SK-N-DZ (cell line): ENCODE measurements at places on chromosomes 1 and 21.

GRCh38 chr1:181396811-181397210 is 86.5 kb upstream of the CACNA1E start:
- DNase-seq, result no peak

GRCh38 chr1:230463760-230464159 is 37.6 kb upstream of the PGBD5 start:
- no peak for DNase-seq

DNA sequence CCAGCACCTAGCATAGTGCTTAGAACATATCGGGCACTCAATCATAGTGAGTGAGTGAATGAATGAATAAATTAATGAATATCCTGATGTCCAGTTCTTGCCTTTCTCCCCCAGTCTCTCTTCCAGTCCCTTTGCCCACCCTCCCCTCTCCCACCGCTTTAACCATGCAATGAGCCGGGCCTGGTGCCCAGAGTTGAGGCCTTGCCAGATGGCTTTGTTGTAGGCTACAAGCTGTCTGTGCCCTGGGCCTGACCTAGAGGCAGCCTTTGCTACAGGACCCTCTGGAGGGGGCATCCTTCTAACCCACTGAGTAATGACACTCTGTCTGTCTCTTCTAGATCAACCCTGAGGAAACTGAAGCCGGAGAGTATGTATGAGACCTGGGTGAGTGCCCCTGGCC is 6.9 kb downstream of the CASQ1 start:
- no peak for DNase-seq

- DNase-seq, result no peak
Measured at GRCh38 chr1:224377676-224378006, 21.0 kb downstream of the CNIH4 start.

GRCh38 chr1:89356658-89357400 is 7.0 kb upstream of the GBP6 start:
- no peak for DNase-seq

DNA sequence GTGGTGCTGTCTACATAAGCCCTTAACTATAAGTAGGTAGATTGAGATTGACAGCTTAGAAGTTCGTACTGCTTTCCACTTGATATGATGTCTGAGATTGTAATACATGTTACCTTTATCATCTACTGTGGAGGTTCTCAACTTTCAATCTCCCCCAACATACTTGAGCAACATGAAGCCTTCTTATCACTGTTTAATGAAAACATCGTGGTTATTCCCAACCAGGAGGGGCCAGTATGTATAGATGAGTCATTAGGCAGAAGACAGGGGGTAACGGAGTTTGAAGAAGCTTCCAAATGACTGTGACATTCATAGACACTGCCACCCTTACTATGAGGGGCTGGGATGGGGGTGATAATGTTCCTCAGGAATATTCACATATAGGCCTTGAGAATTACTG is 36.0 kb downstream of the CENPF start:
- no peak for DNase-seq

GRCh38 chr1:219367496-219367895 is 193.8 kb downstream of the LYPLAL1 start:
- no peak for DNase-seq

- DNase-seq, result no peak
Measured at GRCh38 chr1:54795841-54796468, 5.2 kb downstream of the TTC22 start.

DNA sequence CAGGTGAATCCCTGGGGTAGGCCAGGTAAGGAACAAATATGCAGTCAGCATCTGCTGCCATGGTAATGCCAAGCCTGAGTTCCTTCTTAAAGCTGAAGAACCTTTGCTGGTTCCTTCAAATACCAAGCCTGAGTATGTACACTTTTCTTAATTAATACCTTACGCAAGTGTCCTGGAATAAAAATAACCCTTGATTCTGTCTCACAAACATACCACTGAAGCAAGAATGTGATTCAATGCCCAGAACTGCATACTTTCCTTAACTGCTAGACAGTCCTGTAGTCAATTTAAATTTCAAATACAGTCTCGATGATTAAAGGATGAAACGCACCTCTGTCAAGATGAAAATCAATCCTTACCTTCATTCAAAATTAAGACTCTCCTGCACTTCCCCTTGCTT is 634.0 kb upstream of the CHRM3 start:
- no peak for DNase-seq

DNA sequence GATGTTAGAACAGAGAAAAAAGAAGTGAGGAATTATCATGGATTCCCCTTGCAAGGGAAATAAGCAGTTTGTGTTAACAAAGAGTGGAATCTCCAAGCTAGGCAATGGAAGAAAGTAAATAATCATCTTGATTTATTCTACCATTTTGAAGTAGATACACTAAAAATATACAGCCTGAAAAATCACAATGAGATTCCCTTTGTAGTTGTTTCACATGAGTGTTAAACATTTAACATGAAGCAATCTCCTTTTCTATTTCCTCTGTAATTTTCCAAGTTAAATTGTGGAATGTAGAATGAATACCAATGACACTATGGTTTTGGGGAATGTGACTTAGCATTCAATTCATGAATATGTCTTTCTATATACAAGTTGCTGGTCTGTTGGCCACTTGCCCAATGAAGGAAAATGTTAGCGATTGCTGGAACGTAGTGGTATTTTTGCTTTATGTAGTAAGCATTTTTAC is 5.7 kb downstream of the TGFB2 start:
- no peak for DNase-seq

DNA sequence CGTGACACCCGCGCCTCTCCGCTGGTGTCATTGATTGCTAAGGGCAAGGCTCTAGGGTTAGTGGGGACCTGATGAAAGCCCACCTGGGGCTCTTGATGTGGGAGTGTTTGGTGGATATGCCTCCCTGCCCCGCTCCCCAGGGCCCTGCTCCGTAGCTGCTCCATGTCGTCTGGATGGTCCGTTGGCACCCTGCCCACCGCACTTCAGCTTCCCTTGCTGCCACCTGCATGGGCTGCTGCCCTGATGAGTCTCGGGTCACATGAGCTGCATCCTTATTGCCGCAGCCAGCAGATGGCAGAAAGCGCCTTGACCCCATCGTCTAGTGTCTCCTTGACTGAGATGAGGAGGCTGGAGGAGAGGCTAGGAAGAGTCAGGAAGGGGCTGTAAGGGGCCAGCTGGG is 439.4 kb downstream of the CAMTA1 start:
- DNase-seq, result peak; percentile 33

- no peak for DNase-seq
Measured at GRCh38 chr1:233744779-233745513, 131.0 kb downstream of the KCNK1 start.

GRCh38 chr1:174322202-174322862 is 125.4 kb upstream of the GPR52 start:
- no peak for DNase-seq
